ENCODE measurements at places on chromosomes 3 and 15. TPM values are rescaled to one million over a fixed set of nuclear protein-coding genes. Genes with fewer than 3 reads are reported as not detected.

- DNase-seq, result no peak
Measured at GRCh38 chr3:61060411-61060861, 190.8 kb downstream of the FHIT start.

DNA sequence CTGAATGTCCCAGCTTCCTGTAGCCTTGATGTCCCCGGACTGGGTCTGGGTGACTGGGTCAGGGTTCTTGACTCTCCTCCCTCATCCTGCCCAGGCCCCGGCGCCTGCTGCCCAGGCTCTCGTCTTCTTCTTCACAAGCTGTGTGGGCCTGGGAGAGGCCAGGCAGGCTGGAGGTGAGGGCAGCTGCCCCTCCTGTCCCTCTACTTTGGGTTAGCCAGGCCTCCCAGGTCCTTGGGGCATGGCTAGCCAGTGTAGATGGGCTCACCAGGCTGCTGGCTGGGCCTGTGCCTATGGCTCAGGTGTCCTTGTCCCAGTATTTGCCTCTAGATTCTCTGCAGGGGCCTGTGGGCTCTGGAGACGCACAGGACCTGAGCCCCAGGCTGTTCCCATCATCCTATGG lies 31.8 kb downstream of the TKT start:
- no peak for DNase-seq

DNA sequence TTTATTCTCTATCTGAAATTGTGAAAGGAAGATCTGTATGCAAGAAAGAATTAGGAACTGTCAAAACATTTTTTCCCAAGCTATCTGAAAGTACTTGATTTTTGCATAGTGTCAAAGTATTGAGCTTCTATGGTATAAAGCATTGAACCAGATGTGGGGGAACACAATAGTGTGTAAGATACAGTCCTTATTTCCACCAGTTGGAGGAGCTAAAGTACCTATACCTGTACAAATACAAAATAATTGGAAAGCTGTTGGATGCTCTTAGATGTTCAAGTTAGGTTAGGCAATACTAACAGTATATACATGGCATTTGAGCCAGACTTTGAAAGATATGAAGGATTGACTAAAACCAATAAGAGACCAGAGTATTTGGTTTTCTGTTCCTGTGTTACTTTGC lies 148.4 kb downstream of the B3GALNT1 start:
- DNase-seq, result no peak

- no peak for DNase-seq
Measured at GRCh38 chr3:69384326-69384725, 1.6 kb downstream of the FRMD4B start.

GRCh38 chr3:196207159-196207832 lies 3.9 kb downstream of the ZDHHC19 start:
- DNase-seq, result no peak

DNA sequence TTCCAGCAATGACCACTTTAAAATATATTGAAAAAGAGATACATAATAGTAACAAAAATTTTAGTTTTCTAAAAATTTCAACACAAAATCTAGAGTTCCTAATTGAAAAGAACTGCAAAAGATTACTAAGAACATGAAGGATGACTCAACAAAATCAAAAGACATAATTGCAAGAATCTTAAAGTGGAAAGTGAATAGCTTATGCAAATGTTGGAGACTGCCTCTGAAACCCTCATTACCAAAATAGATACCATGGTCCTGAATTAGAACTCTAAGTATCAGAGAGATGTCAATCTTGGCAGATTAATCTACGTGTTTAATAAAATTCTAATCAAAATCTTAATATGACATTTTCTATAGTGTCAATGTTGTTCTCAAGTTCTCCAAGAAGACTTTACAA lies 60.7 kb upstream of the SGO1 start:
- DNase-seq, result no peak

Gene ARGFX
- total RNA-seq, result not detected

Gene FGF12
- total RNA-seq, result not detected

DNA sequence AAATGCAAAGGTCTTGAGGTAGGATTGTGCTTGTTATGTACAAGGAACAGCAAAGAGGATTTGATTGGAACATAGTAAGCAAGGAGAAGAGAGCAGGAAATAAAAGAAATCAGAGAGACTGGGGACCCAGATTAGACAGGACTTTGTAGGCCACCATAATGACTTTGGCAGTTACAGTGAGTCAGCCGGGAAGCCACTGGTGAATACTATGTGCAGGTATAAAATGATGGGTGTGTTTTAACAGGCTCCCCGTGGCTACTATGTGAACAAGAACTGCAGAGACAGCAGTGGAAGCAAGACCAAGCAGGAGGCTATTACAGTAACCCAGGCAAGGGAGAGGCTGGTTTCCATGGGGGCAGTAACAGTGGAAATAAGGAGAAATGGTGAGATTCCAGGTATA lies 55.2 kb downstream of the NPTN start:
- DNase-seq, result no peak

DNA sequence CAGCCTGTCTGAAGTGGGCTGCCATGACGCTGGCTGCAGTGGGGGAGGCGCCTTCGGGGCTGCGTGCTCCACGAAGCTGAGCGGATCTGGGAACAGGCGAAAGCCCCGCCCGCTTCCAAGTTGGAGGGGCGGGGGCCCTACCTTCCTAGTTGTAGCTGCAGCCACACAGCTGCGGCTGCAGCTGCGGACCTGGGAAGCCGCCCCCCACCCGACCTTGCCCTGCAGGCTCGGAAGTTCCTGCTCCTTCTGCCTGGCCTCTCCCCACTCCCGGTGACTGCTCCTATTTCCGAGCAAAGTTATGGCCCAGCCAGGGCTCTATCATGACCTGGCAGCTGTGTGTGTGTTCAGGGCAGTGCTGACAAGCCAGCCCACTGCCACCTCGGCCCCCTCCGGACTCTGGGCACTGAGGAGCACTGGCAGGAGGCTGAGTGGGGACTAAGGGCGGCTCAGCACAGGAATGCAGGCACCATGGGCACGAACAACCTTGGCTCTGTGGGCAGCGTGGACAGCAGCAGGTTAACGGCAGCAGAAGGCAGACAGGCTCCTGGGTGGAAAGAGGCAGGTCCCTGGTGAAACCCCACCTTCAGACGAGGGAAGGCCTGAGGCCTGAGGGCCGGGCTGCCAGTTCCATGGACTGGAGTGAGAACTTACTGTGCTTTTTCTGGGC lies 352.4 kb upstream of the TMCO5A start:
- no peak for DNase-seq

GRCh38 chr3:181210275-181210674 lies 220.7 kb upstream of the DNAJC19 start:
- DNase-seq, result peak; percentile 13

GRCh38 chr3:126962756-126963155 lies 20.2 kb upstream of the PLXNA1 start:
- DNase-seq, result no peak

Gene ABCC5
- 7.4 TPM for total RNA-seq

DNA sequence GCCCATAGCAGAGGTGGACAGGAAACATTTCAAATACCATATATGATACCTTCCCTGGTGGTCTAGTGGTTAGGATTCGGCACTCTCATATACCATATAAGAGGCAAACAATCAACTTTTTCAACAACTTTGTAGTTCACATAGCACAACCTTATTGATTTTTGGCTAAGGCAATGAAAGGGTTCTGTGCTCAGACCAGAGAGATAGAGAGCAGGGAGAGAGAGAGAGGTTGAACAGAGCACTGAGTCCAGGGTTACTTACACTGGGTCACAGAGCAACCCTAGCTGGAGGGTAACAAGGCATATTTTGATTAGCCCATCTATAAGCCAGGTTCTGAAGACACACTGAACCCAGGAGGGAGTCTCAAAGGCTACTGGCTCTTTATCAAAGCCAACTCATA lies 83.8 kb downstream of the PLCH1 start:
- DNase-seq, result no peak

All from G401 (cell line).